ENCODE measurements at places on chromosomes 3 and 15.

GRCh38 chr3:123365450-123366143 is 83.3 kb downstream of the ADCY5 start:
- DNase-seq = no peak

GRCh38 chr3:31895471-31895870 is 85.6 kb downstream of the OSBPL10 start:
- DNase-seq = no peak

DNA sequence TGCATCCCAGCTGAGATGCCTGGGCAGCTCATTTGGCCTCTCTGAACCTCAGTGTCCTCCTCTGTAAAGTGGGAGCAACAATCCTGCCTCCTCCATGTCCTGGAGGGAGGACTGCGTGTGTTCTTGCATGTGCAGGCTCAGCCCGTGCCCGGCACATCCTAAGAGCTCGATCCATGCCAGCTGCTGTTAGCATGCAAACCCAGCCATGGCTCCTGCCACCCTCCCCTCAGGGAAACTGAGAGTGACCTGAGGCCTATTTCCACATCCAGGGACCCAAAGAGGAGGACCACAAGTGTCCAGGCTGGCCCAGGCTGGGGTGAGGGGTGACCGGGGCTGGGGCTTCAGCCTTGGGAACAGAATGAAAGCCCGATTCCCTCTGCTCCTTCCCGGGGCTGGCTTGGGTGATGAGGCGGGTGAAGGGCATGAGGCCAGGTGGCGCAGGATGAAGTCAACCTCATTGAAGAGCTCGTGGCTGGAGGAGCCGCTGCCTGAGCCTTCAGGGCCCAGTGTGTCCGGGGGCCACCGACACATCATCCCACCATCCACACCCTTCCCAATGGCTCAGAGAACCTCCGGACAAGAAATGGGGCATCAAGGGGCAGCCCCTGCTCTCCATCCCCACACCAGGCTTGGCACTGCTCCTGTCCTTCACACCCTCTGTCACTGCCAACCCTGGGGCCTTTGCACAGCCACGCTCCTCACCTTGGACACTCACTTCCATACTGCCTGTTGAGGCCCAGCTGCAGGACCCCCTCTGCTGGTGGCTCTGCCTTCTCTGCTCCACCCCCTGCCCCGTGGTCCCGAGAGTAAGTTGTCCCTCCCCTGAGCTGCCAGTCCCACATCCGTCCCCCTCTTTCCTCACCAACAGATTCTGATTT is 42.5 kb downstream of the ADAMTS7 start:
- no peak for DNase-seq

GRCh38 chr3:146732325-146732724 is 127.2 kb upstream of the PLSCR5 start:
- DNase-seq = no peak

DNA sequence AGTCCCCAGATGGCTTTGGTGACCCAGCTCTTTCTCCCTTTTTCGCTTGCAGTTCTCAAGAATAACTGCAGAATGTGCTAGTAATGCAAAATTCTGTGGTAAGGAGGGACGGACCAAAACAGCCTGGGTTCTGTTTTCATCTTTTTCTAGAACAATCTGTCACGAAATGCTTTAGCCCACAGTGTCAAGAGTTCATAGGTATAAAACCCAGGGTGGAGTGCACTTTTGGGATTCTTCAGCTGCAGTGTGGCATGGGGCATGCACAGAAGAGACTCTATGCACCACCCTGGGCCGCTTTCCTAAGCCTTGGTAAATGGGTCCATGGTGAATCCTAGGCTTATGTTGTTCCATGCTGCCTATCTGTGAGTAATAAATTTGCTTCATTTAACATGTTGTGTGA is 1072.7 kb upstream of the GBE1 start:
- no peak for DNase-seq

- no peak for DNase-seq
Observed at GRCh38 chr3:136192831-136193230, 3.3 kb downstream of the MSL2 start.

DNA sequence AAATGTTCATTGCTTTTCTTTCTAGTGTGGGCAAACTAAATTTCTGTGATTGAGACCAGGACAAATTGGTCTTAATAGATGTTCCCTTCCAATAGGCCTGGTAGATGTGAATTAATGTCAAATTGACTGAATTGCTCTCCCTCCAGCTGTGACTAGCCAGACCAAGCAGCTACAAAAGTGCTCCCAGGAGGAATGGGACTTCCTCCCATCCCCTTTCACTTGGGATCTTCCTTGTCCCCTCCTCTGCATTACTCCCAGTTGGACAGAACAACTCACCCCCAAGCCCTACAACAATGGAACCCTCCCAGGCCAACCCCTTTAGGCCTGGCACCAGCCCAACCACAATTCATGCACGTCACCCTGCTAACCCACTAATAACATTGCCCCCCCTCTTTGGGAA is 19.6 kb upstream of the ZKSCAN7 start:
- no peak for DNase-seq

- no peak for DNase-seq
Observed at GRCh38 chr3:36992806-36993325, at the start of gene EPM2AIP1. EPM2AIP1 (minus strand) TSS chr3:36993131; CDS start chr3:36993077, 54 bp downstream.

DNA sequence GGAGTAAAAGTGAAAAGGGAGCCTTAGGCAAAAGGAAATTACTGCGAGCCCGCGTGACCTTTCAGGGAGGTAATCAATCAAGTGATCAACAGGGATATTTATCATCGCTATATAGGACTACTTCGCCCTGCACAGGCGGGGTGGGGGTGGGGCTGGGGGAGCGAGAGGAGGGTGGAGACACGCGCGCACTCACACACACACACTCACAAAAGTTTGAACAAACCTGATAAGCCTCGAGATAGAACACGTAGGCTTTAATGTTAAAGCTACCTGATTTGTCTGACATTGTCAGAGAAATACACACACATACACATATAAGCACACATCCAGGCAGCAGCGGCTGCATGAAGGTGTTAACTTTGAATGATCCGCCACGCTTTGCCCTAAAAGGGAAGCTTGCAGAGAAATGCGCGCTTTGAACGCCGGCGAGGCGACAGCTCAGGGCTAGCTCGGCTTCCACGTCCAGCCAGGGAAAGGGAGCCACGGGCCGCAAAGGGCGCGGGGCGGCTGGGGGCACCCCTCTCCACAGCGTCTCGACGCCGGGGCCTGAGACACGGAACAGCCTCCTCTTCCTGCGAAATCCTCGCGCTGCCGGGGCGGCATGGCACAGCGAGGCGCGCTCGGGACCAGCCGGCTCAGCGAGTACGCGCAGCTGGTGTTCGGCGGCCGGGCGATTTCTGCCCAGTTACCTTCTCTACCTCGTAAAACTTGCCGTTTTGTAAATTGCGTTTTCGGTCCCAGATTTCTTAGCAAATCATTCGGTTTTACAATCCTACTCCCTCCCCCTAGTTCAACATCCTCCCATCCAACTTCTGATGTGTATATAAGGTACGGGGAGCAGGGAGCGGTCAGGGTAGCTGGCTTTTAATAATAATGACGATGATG is 4.8 kb upstream of the MECOM start:
- DNase-seq = no peak

GRCh38 chr3:105762749-105763658 is 105.8 kb downstream of the CBLB start:
- no peak for DNase-seq

DNA sequence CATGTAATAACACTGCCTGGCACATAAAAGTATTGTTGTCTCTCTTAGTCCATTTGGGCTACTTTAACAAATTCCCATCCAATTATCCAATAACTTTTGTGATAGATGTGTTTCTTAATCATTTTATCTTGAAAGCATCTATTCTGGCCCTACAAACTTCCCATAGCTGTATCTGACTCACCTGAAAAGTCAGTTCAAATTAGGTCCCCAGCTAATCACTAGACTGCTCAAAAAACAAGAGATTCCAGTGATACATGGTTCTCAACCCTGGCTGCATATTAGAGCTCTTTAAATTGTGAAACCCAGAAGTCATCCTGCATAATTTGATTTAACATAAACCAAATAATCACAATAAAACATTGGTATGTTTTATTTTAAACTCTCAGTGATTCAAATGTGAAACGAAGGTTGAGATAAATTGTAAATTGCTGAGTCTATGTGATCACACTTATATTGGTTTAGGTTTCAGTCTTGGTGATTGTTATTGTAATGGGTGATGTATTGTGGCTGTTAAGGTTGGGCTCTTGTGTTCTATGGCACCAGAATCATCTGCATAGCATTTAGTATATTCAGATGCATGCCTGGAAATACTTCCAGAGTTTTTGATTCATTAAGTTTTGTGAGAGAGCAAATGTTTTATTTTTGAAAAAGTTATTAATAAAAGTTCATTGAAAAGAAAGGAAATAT is 268.9 kb upstream of the KCNMB2 start:
- DNase-seq = no peak

- no peak for DNase-seq
Observed at GRCh38 chr15:32966512-32966911, 228.0 kb downstream of the FMN1 start.

- DNase-seq = no peak
Observed at GRCh38 chr3:8484409-8485140, 17.0 kb upstream of the LMCD1 start.

- DNase-seq = no peak
Observed at GRCh38 chr3:157284688-157285087, 124.7 kb upstream of the CCNL1 start.

GRCh38 chr3:31575448-31575847 is 42.7 kb downstream of the STT3B start:
- DNase-seq = peak; percentile 9

GRCh38 chr3:185716436-185717108 is 108.3 kb downstream of the IGF2BP2 start:
- DNase-seq = no peak

GRCh38 chr3:129238945-129239705 is 10.3 kb upstream of the COPG1 start:
- DNase-seq = no peak

- DNase-seq = no peak
Observed at GRCh38 chr15:60275624-60276023, 122.2 kb downstream of the ANXA2 start.

GRCh38 chr3:45642731-45643152 is 46.5 kb upstream of the SACM1L start:
- DNase-seq = no peak

DNA sequence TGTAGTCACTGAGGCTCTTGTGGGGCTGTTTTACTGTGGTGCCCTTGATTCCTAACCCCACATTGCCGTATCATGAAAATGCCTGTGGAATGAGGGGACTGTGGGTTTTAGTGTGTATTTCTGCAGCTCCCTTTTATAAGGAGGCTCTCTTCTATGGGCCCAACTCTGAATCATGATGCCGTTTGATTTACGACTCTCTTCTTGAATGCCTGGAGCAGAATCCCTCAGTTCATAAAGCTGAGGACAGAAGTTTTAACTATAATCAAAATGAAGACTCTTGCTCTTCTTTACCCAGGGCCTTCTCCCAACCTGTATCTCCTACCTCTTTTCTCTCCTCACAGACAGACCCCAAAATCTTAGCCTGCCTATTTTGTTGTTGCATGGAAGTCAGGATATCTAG is 109.5 kb downstream of the RARB start:
- DNase-seq = no peak

DNA sequence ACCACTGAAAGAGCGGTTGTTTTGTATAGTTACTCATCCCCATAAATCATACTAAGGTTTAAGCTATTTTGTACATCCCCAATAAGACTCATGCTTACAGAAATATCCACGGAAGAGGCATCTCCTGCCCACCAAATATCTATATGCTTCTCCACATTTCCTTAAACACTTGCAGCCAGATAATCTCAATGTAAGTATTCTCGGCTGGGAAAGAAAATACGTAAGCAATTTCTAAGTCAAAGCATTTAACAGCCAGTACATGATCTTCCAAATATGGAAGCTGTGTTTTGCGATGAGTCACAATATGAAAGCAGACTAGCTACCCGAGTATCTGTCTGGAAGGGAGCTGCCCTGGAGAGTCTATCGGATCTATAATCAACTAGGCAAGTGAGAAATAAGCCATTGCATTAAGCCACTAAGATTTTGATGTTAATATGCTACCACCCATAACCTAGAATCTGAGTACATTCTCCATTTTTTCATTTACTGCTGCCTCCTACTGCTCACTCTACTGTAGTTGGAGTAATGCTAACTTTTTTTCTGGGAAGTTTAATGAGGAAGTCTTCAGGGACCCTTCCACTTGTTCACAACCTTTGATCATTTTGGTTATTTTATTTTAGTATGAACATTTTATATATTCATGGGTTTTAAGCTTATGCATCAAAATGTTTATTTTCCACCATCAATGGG is 26.9 kb upstream of the ZMAT3 start:
- DNase-seq = no peak

- DNase-seq = no peak
Observed at GRCh38 chr15:51132384-51133139, 37.9 kb upstream of the TNFAIP8L3 start.

GRCh38 chr3:179227349-179227748 is 23.6 kb downstream of the KCNMB3 start:
- no peak for DNase-seq

DNA sequence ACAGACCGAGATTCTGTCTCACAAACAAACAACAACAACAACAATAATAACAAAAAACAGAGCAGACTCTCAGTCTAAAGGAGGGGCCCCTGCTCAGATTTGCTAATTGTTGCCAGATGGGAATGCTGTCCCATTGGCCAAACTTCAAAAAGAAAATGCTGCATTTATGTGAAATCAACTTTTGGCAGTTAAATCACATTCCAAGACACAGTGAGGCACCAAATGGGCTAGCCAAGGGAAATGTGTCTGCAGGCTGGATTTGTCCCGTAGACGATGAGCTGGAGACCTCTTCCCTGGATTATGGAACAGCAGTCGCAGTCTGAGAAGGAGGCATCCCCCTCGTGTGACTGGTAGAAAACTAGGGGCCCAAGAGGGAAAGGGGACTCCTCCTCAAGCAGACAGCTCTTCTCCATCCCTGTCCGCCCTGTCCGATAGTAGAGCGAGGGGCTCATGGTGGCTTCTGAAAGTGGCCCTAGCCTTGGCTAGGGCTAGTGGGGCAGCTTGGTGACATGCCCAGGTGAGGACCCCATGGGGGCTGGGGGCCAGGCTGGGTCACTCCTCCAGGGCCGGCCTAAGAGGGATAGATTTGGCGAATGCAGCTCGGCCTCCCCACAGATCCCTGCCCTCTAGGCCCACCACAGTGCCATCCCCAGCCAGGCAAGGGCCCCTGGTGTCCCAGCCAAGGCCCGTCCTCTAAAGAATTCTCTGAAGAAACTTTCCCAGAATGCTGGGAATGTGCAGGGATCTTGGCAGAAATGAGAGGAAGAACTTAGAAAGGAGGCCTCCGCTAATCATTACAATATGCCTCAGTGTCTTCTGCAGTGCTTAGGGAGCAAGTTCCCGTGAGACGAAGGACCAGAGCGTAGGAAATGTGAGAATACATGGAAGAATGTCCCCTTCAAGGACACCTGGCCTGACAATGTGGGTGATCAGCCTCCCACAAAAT is 2.0 kb downstream of the SLC22A14 start:
- DNase-seq = no peak

GRCh38 chr15:45187894-45188830 is at the start of gene SHF:
SHF (minus strand) TSS chr15:45187966; CDS start chr15:45187951, 15 bp downstream.
- peak; percentile 57 for DNase-seq
